ENCODE measurements at places on chromosomes 11 and 22.

GRCh38 chr22:49622241-49623105 is 205.2 kb downstream of the BRD1 start:
- no peak for DNase-seq

DNA sequence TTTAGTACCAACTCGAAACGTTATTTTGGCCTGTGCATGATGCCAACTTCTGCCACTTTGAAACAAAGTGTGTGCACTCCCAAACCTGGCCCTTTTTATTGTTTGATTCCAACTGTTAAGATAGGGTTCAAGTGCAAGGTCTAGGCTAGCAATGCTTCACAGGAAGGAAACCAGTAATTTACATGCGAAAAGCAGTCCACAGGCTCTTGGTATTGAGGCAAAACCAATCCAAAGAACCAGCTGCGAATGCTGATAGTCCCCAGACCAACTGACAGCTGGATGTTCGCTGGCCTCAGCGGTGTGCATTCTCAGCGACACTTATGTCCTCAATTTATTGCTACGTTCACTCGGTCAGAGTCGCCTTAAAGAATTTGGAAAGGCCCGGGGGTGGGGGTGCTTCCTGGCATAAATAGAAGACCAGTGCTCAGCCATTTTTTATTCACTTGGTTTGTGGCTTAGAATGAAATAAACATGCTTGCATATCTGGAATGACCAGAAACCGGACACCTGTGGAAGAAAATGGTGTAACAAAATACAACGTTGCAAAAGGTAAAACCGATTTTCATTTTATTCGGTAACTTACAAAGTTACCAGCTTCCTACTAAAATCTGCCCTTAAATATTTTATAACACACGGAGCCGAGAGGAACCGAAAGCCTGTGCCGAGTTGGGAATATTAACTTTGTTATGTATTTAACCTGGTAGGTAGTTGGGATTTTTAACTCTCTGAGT is 1.6 kb downstream of the CPT1A start:
- DNase-seq, result no peak

GRCh38 chr22:38298312-38299005 is 18.8 kb downstream of the CSNK1E start:
- DNase-seq, result no peak

DNA sequence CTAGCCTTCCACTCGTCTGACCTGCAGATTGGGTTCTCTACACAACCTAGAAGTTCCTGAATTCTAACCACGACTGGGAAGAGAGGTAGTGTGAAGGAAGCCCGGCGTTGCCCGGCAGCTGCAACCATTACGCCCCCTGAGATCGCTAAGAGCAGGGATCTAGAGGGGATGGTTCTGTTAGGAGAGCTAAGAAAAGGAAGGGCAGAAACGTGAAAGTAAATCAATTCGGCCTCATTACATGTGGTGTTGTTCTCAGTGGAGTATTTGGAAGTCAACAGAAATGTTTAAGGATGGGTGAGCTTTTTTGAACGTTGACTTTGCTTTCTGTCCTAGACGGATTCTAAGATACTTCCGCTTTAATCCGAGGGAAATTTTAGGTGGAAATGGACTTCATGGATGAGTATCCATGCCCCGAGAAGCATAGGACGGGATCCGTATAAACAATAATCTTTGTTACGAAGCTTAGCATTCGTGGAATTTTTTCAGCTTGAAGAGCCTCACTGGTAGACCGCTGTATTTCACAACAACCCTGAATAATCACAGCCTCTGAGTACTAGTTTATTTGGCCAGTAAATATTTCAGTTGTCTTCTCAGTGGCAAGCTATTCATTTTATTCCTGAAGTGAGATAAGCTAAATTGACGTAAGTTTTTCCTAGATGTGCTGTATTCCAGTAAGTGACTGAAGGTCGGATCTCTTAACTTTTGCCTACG is 629 bp downstream of the ATP5MG start:
- DNase-seq, result no peak

GRCh38 chr22:37147186-37147990 is 2.3 kb downstream of the IL2RB start:
- no peak for DNase-seq

GRCh38 chr11:9693801-9694553 is 30.1 kb downstream of the SWAP70 start:
- no peak for DNase-seq

GRCh38 chr11:114073828-114074381 is 14.4 kb downstream of the ZBTB16 start:
- DNase-seq, result no peak

DNA sequence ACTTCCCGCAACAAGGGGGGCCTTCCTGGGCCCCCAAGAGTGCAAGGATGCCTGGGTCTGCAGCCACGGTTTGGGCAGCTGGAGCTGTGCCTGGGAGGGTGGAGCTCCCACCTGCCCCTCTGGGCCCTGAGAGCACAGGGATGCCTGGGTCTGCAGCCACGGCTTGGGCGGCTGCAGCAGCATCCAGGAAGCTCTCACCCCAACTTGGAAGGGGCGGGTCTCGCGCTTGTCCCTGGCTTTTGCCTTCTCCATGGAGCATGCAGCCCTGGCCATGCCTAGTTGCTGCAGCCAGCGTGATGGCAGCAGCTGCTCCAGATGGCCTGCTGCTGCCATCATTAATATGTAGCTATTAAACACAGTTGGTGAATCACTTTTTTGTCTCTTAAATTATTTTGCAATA is 35.4 kb downstream of the NAGA start:
- DNase-seq, result no peak

- no peak for DNase-seq
Observed at GRCh38 chr11:64501500-64502427, 89.3 kb upstream of the SLC22A12 start.

GRCh38 chr22:44884562-44884961 is 125.2 kb downstream of the PHF21B start:
- DNase-seq, result no peak

GRCh38 chr11:132821014-132821413 is 711.3 kb downstream of the OPCML start:
- DNase-seq, result no peak

DNA sequence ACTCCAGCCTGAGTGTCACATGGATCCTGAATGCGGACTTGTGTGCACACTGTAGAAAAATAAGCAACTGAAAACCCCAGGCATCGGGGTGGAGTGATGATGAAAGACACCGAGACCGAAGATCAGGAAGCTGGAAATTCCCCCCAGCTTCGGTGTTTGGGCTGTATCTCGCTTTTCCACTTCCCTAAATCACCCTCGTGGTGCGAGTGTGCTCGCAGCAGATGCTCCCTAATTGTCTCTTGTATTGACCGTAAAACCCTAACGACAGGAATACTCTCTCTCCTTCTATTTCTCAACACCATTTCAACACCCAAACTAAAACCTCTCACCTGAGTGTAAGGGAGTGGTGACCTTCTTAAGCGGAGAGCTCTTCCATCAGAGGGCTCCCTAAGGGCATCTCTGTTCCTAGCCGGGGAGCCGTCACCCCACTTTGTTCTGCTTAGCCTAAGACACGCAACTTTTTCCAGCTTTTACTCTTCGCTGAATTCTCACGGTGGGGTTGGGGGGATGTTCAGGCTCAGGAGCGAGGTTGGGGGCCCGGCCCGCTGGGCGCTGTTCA is 635 bp upstream of the GRK3 start:
- DNase-seq, result no peak

Measured in stimulated activated effector memory CD8-positive, alpha-beta T cell treated with anti-CD3 and anti-CD28 coated beads, Interleukin-12 subunit alpha, Interleukin-12 subunit beta, amount 100 ng/mL, for 72 hours (primary cell).